ENCODE measurements at places on chromosomes 4 and X. TPM values are rescaled to one million over a fixed set of nuclear protein-coding genes. Genes with fewer than 3 reads are reported as not detected.

The TMEM35A gene
- 3.7 TPM for polyA plus RNA-seq

The RHOXF2 gene
- not detected for polyA plus RNA-seq

The MAMLD1 gene
- 1.8 TPM for polyA plus RNA-seq

The FABP2 gene
- 153 TPM for polyA plus RNA-seq

The LIMCH1 gene
- 40.5 TPM for polyA plus RNA-seq

The KIT gene
- polyA plus RNA-seq, result 1.0 TPM

The DACH2 gene
- not detected for polyA plus RNA-seq

The MXRA5 gene
- polyA plus RNA-seq, result not detected

The SORCS2 gene
- 0.05 TPM for polyA plus RNA-seq

The SPANXA2 gene
- polyA plus RNA-seq, result not detected

The ADH6 gene
- 6.3 TPM for polyA plus RNA-seq

The MFAP3L gene
- polyA plus RNA-seq, result 1.9 TPM

The SLC7A11 gene
- polyA plus RNA-seq, result 0.13 TPM

The PLAC1 gene
- 0.10 TPM for polyA plus RNA-seq

The PCDH19 gene
- 0.10 TPM for polyA plus RNA-seq

The XK gene
- polyA plus RNA-seq, result 1.0 TPM

The MTNR1A gene
- polyA plus RNA-seq, result not detected

The SULT1E1 gene
- polyA plus RNA-seq, result not detected

All from aorta (tissue), 5 donors.